ENCODE measurements at places on chromosomes 5 and 9.

DNA sequence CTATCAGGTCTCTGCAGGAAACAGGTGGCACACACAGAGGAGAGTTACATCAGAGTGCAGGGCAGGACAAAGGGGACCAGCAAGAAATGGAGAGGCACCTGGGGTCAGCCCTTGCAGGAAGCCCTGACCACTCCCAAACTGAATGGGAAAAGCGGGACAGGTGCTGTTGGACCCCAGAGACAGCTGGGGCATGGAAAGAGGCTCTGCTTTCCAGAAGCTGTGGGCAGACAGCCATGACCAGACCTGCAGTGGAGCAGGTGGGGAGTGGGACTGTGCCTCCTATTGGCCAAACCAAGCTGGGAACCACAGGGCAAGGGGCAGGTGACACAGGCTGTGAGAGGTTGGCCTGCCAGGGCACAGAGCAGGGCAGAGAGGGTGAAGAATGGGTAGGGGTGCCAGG, 125.8 kb downstream of the BOD1 start:
- no peak for DNase-seq

DNA sequence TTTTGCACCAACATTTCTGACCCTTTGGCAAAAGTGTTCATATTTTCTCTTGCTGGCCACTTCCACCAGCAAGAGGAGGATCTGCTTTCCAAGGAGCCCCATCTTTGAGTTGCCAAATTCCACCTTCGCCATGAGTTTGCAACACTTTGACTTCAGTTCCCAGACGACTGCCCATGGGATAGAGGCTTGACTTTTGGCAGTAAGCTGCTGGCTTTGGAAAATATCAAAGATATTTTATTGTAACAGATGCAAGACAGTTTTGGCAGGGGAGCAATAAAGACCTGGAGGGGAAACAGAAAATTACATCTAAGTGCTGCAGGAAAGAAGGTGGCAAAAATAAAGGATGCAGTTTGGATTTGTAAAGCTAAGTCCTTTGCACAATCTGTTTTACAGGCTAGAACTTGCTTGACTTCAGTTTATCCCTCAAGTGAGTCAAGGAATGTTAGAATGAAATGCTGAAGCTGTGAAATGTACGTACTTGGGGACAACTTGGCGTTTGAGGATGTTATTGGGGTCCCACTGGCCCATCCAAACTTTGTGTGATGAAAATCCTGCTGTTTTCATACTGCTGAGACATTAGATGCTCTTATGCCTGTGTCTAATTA, 232.9 kb downstream of the GOLPH3 start:
- no peak for DNase-seq

DNA sequence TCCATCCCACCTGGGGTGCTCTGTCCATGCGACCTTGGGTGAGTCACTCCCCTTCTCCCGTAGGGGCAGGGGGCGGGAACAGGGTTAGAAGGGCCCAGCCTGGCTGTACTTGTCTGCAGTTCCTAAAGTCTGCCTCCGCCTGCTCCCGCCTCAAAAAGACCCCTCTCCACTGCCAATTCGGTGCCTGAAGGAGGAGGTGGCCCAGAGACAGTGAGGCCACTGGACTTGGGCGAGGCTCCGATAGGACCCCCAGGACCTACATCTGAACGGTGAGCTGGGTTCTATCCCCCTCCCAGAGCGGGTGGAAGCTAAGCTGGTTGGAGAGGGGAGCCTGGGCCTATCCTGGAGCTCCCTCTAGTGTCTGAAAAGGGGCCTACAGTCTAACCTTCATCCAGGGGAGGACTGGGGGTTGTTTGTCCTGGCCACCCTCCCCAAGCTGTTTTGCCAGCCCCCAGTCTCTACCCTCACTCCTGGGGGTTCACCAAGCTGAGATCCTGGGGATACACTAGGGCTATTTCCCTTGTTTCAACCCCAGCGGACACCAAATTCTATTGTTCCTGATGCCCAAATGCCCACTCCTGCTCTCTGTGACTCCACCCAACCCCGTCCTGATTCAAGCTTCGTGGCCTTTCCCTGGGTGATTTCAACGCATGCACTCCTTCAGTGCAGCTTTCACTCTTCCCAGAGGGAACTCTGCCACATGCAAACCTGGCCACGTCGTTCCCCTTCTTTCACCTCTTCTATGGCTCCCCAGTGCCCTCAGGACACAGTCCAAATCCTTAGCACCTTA, 6.1 kb upstream of the CRB2 start:
- DNase-seq: peak; percentile 38

- no peak for DNase-seq
Observed at GRCh38 chr9:77987880-77988525, 43.6 kb downstream of the GNAQ start.

- no peak for DNase-seq
Observed at GRCh38 chr9:33049680-33050361, 24.7 kb downstream of the DNAJA1 start.

All from stimulated activated naive CD4-positive, alpha-beta T cell treated with Interleukin-2 at 50 U/mL for 16 hours (primary cell).